Heart left ventricle (tissue), 16 donors: ENCODE measurements at places on chromosomes 6 and 20. TPM values are rescaled to one million over a fixed set of nuclear protein-coding genes. Genes with fewer than 3 reads are reported as not detected.

OPRM1 gene
- not detected for total RNA-seq

DDO gene
- 26.3 TPM for total RNA-seq

CALHM4 gene
- total RNA-seq, result not detected

RCAN2 gene
- 315 TPM for total RNA-seq

- no peaks in the 10 kb centered on the region for H3K4me1 ChIP-seq
- H3K4me3 ChIP-seq, result no peak overlapping the region
- no peaks in the 10 kb centered on the region for H3K36me3 ChIP-seq
Observed at GRCh38 chr6:158909938-158910337, 90.1 kb downstream of the RSPH3 start.

- no peaks in the 10 kb centered on the region for H3K4me1 ChIP-seq
- H3K27me3 ChIP-seq, result no peaks in the 10 kb centered on the region
- H3K27ac ChIP-seq, result no peak overlapping the region
Observed at GRCh38 chr6:7445885-7446461, 56.4 kb downstream of the RIOK1 start.

DNA sequence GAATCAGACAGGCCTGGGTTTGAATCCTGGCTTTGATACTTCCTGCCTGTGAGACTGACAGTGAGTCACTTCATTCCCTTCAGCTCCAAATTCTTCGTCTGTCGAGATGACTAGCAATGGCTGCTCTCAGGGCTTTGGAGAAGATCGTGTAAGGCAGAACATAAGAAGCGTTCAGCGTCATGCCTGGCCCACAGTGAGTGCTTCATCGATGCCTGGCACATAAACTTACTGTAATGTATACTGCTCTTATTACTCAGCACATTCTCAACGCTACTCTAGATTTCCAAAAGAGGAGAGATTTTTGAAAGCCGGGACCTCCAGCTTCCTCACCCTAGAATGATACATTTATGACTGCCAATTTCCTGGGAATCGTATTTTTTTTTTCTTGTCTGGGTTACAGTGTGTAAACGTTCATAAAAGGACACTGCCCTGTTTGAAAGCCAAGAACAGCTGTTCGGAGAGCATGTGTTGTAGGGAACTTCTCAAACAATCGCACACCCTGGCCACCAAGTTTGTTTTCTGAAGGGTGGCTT, 16.2 kb upstream of the BCAS1 start:
- no peak for DNase-seq
- no peaks in the 10 kb centered on the region for H3K4me1 ChIP-seq
- no peak overlapping the region for H3K4me3 ChIP-seq

GRCh38 chr20:24328901-24329300, 140.5 kb upstream of the SYNDIG1 start:
- no peak overlapping the region for H3K27ac ChIP-seq
- DNase-seq, result no peak
- H3K36me3 ChIP-seq, result no peaks in the 10 kb centered on the region
- no peaks in the 10 kb centered on the region for H3K4me1 ChIP-seq

- no peaks in the 10 kb centered on the region for H3K36me3 ChIP-seq
- no peak for DNase-seq
- H3K27ac ChIP-seq, result no peak overlapping the region
- no peaks in the 10 kb centered on the region for H3K27me3 ChIP-seq
- H3K4me3 ChIP-seq, result no peak overlapping the region
- no peaks in the 10 kb centered on the region for H3K4me1 ChIP-seq
Observed at GRCh38 chr6:130198483-130199035, 24.2 kb downstream of the SAMD3 start.

- H3K4me1 ChIP-seq, result peaks cover 7% of the 10 kb centered on the region
- DNase-seq, result no peak
- H3K4me3 ChIP-seq, result peak overlapping the region; percentile 69
- no peaks in the 10 kb centered on the region for H3K27me3 ChIP-seq
- H3K36me3 ChIP-seq, result no peaks in the 10 kb centered on the region
- peak overlapping the region; percentile 95 for H3K27ac ChIP-seq
Observed at GRCh38 chr6:53359843-53360092, 11.0 kb upstream of the ELOVL5 start.

- no peaks in the 10 kb centered on the region for H3K4me1 ChIP-seq
- H3K27ac ChIP-seq, result no peak overlapping the region
- no peak for DNase-seq
- no peaks in the 10 kb centered on the region for H3K27me3 ChIP-seq
- no peaks in the 10 kb centered on the region for H3K36me3 ChIP-seq
Observed at GRCh38 chr6:108250240-108250866, 10.5 kb downstream of the SNX3 start.
